GM12878 (cell line): ENCODE measurements at places on chromosomes 4 and X.

GRCh38 chrX:110733166-110733565, 62.5 kb downstream of the CHRDL1 start:
- DNase-seq: no peak

DNA sequence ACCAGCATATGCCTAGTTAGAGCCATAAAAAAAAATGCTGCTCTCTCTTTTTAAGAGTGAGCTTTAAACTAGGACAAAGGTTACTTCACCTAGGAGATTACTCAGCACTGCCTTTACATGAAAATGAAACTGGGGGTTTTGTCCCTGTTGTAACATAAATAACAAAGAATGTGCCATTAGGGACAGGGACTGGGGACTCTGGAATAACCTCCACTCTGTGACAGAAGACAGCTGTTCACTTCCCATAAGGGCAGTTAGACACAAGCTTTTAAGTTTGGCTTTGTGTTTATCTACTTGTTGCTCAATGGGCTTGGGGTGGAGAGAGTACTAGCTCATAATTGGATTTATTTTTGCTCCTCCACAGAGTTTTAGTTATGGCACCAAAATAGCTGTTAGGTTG, 11.9 kb downstream of the ENPEP start:
- no peak for DNase-seq

GRCh38 chrX:78957768-78958130, 12.6 kb downstream of the P2RY10 start:
- peak; percentile 93 for DNase-seq

GRCh38 chr4:118557298-118557851, 127.8 kb upstream of the METTL14 start:
- no peak for DNase-seq

GRCh38 chr4:101205916-101206315, 141.4 kb downstream of the PPP3CA start:
- peak; percentile 3 for DNase-seq

DNA sequence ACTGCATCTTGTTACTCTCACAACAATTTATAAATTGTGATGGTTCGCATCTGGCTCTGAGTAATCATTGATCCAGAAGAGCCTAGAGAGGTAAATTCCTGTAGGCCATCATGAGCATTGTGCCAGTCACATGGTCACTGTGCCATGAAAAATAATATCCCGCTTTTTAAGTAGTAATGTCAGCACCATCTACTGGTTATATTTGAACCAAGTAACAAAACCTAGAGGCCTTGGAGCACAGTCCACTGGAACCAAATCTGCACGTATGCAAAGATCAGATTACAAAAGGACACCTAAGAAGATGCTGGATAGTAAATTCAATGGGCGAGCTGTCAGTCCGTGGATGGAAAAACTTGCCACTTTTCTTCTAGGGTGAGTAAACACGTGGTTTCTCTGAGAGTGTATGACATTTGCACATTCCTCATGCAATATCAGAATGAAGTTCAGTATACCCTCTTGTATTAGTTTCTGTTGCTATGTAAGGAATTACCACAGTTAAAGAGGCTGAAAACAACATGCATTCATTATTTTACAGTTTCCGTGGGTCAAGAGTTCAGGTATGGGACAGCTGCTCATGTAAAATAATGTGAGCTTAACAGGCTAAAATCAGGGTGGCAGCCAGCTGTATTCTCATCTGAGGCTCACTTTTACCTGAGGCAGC, 26.8 kb downstream of the FAM114A1 start:
- DNase-seq: no peak

DNA sequence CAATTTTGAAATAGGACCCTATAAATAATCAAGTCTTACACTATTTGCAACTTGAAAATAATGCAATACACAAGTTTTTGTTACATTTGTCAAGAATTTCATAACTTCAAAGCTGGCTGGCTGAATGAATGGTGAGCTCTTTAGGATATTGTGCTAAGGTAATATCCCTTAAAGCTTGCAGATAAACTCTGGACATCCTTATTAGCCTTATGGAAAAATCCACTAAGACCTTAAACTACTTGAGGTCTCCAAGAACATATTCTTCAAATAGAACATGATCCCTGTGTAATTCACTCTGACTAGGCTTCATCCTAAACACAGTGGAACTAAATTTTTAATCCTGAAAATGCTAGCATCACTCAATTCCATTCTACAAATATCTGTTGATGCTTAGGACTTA, 199.3 kb downstream of the PACRGL start:
- DNase-seq: no peak

DNA sequence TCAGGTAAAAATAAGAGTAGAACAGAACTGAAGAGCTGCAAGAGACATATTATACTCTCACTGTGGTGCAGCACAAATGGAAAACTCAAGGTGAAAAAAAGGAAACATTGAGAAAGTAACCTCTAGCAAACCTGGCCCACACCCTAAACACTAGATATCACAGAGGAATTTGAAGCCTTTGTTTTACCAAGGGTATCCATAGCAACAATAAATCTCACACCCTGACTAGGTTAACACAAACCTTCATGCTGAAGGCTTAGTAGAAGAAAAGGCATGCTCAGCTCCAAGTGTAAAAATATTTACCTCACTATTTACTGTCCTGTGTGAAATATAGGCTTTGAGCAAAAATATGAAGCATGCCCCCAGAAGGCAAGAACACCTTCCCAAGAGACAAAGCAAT, 61.9 kb upstream of the TAB3 start:
- no peak for DNase-seq

- no peak for DNase-seq
Measured at GRCh38 chrX:151151665-151152267, 24.6 kb upstream of the GPR50 start.
